NCI-H187 treated with DMSO at 0.1 percent for 48 hours (cell line): ENCODE measurements at places on chromosomes 1 and 21.
A peak's percentile ranks its signal among the peaks of the same experiment; 100 is the strongest.

DNA sequence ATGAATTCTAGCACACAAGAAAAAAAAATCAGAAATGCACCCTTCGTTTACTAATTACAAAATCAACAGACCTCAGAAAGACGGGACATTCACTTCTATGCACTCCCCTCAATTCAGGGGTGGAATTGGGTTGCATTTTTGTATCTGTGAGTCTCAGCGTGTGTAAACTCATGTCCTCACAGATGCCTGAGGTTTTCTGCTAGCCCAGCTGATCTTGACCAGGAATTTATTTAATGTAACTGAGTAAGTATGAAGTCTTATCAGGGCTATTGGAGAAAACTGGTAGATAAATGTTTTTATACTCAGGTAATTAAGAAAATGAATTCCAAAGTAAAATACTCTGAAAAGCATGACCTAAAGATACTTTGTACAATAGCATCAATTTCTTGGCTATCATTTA is 167.7 kb downstream of the RUNX1 start:
- DNase-seq: no peak

DNA sequence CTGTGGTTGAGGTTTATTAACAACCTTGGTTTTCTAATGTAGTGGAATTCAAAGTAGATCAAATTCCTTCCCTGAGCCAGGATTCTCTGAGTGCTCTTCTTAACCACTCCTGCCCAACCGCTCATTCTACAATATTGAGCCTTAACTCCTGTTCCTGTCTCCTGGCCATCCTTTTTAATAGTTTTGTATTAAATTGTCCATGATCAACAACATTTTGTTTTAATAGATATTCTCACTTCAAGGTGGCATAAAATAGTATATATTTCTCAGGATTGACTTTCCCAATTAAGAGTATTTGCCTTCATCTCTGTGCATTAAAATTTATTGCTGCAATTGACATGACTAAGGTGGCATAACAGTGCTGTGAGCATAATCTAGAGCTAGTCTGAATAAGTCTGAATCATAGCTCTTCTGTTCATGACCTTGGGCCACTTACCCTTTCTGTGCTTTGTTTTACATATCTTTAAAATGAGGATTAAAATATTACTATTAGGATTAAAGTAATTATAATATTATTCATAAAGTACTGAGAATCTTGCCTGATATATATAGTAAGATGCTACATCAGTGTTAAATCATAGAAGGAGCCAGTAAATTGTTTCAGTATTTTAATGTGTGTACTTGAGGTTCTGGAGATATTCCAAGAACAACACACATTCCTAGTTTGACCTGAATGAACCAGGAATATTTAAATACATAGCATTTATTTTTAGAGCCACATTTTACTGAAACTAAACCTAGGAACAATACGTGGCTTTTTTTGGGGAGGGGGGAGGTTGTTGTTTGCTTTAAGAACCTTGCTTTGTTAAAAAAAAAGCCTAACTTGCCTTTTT is 76.4 kb downstream of the ADGRL2 start:
- DNase-seq: no peak

DNA sequence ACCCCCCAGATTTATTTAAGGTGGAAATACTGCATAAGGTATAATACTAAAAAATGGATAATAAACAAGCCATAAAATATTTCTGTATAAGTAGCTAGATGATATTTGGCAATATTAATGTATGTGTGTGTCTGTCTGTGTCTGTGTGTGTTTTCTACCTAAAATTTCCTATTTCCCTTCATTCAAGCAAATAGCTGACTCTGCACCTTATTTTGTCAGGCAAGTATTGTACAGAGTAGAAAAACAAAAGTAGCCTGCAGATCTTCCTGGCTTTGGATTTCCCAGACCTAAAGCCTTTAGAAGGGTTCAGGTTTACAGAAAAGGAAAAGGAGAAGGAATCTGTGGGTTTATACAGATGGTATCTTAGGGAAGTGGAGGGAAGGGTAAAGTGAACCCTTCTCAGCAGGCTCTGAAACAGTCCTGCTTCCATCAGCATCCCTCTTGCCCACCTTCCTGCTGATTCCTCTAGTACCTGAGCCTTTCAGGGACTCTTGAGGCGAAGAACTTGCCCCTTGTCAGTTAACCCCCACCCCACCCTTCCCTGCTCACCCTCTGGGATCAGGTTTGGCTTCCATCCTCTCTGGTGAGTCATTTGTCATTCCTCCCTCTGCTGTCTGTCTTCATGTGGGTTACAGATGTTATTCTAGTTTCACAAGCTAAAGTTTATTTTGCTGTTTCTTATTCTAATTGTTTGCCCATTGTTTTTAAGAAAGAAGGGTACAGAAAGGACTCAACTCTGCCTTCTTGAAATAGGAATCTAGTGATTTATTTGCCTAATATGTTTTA is 21.7 kb upstream of the RGS16 start:
- DNase-seq: no peak

DNA sequence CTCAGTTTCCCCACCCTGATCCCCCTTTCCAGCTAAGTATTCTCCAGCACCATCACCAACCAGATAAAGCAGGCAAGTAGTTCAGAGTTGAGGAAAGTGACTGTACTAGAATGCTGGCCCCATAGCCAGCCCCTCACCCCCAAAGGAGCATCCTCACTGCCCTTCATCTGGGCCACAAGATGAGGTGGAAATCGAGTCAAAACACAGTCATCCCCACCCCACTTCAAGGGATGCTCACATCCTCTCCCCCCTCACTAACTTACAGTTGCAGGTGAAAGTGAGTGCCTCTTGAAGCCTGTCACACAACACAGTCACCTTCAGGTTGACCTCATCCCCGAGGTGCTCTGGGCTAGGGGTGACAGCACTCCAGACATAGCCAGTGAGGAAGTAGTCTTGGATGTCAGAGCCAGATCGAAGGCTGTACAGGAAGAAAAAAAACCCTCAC is 30.4 kb downstream of the PIK3C2B start:
- no peak for DNase-seq

GRCh38 chr1:154626456-154627256 is 18.7 kb upstream of the ADAR start:
- DNase-seq: no peak

- no peak for DNase-seq
Measured at GRCh38 chr1:245686446-245687030, 531.8 kb downstream of the KIF26B start.

DNA sequence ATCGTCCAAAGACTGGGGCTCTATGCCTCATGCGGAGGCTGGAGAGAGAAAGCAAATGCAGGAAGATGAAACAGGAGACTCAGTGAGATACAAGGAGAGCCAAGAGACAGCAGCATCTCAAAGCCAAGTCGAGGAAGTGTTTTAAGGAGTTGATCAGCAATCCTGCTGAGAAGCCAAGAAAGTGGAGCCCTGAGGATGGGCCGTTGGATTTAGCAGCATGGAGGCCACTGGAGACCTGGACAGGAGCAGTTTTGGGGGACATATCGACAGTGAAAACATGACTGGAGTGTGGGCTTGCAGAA is 107.4 kb upstream of the ZBTB40 start:
- DNase-seq: no peak

DNA sequence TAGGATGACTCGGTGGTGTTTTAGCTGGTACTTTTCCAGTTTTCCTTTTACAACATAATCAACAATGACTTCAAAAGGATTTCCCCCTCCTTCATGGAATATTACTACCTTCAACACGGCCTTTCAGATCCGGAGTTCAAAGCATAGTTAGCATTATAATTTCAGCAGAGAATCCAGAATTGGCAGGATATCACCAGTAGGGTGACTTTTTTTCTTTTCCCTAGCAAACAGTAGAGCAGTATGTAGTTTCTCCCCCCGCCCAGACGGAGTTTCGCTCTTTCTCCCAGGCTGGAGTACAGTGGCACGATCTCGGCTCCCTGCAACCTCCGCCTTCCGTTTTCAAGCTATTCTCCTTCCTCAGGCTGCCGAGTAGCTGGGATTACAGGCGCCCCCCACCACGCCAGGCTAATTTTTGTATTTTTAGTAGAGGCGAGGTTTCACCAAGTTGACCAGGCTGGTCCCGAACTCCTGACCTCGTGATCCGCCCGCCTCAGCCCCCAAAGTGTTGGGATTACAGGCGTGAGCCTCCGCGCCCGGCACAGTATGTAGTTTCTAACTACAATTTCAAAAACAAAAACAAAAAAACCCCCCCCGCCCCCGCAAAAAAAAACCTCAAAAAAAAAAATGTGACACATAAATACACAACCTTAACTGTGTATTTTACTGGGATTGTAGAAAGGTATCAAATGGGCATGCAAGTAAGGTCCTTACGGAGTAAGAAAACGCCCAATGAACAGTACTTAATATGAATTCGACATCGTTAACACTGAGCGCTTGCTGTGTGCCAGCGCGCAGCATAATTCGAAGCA is 1.5 kb upstream of the COX20 start:
- DNase-seq: no peak

GRCh38 chr1:13808729-13809131 is 108.7 kb downstream of the PRDM2 start:
- DNase-seq: no peak

DNA sequence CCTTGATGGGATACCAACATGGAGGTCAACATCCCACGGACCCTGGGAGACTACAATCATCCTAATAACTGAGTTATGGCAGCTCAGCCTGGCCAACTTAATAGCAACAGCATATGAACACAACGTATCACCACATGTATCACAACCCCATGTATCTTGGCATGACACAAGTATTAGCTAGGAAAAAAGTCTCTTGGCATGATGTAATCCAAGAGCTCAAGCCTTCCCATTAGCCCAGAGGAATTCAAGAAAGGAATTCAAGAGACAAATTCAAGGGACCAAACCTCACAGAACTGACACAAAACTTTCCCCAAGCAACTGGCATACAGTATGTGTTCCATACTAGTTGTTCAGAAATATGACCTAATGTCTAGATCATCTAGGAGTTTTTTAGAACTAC is 100.9 kb upstream of the HMGB4 start:
- DNase-seq: no peak

DNA sequence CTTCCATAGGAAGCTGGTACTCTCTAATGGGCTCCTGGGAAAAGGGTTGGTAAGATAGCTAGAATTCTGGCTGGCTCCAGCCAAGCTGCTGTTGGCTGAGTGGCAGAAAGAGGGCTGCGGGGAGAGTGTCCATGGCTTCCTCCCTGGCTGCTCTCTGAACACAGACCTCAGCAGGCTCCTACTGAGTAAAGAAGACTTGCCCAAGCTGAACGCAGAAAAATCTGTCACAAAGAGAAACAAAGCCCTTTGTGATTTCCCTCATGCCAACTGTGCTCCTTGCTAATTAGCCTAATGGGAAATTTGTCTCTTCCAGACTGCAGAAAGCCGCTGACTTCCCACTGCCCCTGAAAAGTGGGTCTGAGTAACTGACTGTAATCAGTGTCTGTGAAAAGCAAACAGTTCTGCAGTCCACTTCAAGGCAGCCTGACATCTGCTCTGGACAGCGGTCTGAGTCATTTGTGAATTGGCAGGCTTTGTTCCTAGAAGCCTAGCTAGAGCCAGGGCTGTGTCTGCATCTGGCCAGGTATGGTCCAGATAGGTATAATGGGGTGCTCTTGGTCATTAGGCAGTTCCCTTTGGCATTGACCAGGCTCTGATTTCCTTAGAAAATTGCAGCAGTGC is 282.8 kb downstream of the ZNF648 start:
- no peak for DNase-seq

GRCh38 chr1:145978854-145979745 is 14.6 kb downstream of the POLR3GL start:
- peak; percentile 100 for DNase-seq

DNA sequence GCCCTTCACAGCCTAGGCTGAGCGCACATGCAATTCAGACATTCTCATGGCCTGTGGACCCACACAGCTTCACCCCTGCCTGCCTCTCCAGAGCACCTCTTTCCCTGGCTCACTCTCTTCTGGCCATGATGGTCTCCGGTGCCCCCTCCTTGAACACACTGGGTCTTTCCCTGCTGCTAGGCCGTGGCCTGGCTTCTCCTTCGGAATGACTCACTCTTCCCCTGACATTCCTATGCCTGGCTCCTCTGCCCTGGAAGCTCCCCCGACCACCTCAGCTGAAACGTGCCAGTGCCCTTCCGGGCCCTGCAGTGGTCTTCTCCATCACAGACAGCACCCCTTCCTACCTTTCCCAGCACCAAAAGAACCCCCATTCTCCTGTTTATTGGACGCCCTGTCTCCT is 28.3 kb downstream of the EPHA8 start:
- no peak for DNase-seq

- no peak for DNase-seq
Measured at GRCh38 chr1:101316256-101316655, 79.4 kb downstream of the S1PR1 start.

DNA sequence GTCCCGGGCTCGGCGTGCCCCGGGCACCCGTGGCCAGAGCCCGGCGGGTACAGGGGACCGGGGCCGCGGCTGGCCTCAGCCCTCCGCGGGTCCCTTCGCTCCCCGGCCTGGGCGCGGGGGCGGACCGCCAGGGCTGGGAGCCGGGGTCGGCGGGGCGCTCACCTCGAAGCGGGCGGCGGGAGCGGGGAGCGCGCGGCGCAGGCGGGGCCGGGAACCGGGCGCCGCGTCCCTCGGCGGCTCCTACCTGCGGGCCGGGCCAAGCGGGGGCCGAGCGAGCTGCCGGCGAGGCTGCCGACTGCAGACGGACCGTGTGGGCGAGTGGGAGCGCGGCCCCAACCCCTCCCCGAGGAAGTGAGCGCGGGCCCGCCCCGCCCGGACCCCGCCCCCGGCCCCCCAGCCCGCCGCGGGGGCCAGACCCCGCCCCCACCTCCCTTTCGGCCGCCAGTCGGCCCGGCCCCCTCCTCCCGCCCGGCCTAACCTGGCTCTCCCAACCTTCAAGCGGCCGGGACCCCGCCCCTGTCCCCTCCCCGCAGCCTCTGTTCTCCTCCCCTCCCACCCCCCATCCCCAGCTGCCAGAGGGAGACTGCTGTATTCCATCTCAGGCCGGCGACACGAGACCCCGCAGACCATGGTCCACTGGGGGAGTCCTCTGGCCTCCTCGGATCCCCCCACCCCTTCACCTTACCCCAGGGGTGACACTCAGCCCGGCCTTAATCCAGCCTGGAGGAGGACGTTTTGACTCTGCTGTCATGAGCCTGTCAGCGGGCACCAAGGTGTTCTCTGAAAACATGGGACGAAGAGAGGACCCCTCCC is at the start of gene FHL3:
Gene FHL3 (minus strand): TSS at position 320 of the 813 bp plus-strand sequence. CDS start 6,102 bp downstream, outside the sequence.
- DNase-seq: no peak

GRCh38 chr1:204560590-204561150 is 44.5 kb downstream of the MDM4 start:
- no peak for DNase-seq

DNA sequence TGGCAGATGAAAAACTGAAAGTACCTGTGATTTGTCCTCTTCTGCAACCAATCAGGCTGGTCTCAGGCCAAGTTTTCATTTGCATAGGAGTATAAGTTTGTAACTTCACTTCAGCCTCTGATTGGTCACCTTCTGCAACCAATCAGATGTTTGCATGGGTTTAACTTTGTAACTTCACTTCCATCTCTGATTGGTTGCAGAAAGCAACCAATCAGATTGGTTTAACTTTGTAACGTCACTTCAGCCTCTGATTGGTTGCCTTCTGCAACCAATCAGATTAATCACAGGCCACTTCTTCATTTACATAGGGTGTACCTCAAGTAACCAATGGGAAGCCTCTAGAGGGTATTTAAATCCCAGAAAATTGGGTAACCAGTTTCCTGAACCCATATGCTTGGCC is 18.9 kb upstream of the TUT4 start:
- no peak for DNase-seq
